ENCODE measurements at places on chromosomes 2 and 18.
A peak's percentile ranks its signal among the peaks of the same experiment; 100 is the strongest.

DNA sequence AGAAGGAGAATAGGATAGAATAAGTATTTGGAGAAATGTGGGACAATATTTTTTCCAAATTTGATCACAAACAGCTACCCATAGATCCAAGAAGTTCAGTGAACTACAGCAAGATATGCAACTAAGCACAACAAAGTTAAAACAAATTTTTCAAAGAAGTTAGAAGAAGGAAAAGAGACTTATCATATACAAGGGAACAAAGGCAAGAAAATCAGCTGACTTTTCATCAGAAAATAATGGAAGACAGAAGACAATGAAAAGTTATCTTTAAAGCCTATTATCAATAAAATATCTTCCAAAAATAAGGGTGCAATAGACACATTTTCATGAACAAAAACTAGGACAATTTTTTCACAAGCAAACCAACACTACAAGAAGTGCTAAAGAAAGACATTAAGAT lies 202.8 kb upstream of the FN1 start:
- no peak for DNase-seq

GRCh38 chr2:196534495-196534894 lies 105.0 kb upstream of the CCDC150 start:
- DNase-seq: no peak

DNA sequence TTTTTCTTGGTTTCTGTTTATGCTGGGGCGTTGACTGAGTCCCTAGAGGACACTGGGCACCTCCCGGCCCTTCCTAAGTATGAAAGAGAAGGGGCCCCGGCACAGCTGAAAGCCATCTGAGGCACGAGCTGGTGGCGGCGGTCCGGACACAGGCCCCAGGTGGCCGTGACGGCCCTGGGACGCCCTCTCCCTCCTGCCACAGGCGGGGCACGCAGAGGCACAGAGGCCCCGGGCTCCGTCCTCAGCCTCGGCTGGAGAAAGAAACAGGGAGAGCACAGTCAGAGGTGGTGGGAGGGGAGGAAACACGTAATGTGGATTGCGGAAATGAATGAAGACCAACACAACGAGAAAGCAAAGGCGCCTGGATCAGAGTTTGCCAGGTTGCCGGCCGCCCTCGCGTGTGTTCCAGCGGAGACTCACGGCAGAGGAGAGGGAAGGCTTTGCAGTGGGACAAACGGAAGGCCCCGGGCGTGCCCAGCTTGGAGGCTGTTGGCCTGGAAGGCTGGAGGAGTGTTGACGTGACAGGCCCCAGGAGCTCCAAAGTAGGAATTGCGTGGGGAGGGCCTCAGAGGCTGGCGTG lies 119.1 kb downstream of the PTGR3 start:
- DNase-seq: no peak

DNA sequence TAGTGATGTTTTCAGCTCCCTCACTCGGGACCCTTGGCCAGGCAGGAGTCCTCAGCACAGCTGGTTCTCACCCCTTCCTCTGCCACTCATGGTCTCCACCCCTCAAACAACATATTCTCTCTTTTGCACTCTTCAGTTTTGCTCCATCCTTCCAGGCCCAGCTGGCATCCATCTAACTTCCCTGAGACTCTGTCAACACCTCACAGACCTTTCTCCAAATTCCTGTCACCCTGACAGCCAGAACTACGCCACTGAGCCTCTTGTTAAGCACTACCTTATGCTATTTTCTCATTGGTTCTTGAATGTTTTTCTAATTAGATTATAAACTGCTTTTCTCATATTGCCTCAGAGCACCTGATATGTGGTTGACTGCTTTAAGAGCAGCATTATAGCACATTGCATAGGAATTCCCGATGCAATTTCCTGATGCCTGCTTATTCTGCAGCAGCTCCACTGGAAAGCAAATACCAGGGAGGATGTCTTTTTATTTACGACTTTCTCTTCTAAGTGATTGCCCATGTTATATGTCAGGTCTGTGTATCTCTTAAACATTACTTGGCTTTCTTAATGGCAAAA lies 12.4 kb upstream of the INO80C start:
- DNase-seq: no peak

DNA sequence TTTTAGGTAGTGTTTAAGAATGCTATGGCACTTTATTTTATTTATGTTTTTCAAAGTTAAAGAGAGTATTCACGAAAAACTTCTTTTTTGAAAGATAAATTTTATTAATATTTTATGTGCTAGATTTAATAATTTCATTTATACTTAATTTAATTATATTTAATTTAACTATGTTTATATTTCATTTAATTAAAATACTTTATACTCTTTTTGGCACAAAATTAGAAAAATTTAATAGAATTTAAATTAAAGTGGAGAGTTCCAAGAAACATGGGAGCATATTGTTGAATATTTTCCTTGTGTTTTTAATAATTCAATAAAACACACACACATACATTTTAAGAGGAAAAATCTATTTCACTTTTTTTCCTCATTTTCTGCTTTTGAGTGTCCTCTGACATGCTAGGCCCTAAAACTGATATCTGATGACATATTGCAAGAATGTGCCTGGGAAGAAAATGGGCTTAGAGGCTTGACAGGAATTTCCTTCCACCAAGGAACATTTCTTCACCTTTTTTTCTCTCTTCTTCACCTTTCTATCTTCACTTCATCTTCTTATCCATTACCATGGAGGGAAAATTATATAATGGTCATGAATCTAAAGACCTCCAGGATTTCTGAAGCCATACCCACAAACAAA lies 15.4 kb downstream of the ARHGAP28 start:
- DNase-seq: no peak

GRCh38 chr2:207748993-207749392 lies 20.7 kb downstream of the FZD5 start:
- no peak for DNase-seq

GRCh38 chr2:34519659-34520058 lies 920.6 kb upstream of the FAM98A start:
- no peak for DNase-seq

DNA sequence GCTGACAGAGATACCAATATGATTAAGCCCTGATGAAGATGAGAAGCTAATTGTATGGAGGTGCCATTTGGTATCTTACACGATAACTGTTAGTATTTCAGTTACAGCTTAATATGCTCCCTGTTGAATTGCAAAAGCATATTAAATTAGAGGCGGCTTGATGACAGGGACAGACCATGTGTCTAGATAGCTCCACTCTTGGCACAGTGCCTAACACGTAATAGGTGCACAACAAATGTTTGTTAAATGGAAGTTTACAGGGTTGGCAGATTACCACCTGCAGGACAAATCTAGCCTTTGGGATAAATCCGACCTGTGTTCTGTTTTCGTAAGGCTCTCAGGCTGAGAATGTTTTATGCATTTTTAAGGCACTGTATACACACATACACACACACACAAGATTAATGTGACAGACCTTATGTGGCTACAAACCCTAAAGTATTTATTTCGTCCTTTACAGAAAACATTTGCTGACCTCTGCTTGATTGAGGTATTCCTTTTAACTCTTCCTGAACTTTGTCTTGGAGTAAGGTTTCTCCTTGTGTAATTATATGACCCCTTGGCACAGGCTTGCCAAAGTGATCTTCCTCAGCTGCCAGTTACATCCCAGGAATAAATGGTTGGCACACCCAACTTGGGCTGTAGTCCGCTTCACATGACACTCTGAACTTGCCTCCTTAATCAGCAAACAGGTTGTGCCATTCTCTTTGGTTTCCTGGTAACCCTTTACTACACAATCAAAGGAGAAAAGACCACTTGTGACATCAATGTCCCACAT lies 348.9 kb downstream of the HRH4 start:
- DNase-seq: no peak

DNA sequence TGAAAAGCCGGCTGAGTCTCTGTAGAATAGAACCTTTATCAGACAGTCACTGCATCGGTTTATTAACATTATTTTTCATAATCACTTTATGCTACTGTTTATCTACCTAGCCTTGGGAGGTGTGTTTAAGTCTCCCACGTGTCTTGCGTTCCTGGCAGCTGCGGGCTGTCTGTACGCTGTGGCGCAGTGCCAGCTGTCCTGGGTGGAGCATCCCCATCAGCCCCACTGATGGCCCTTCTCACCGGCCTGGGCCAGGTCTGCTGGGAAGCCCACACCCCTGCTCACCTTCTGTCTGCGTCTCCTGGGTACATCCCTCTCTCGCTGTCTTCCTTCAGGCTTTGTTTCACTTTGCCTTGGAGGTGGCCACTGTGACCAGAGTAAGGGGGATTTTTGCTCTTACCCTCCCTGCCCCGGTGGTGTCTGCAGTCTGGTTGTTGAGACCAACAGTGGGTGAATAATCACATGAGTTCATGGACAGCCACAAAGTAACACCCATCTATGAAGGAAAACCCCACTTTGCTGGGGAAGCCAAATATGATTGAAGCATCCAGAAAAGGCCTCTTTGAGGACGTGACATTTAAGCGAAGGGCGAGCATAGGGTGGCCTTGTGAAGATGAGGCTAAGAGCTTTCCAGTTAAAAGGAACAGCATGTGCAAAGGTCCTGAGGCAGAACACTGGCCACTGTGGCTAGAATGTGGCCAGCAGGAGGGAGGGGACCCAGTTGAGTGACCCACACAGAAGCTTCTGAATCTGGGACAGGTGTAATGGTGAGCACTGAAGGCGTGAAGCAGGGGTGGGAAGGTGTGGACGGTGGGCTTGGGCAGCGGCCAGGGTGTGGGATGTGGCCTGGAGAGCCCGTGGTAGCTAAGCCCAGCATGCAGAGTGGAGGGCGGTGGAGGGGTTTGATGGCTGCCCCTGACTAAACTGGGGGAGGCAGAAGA lies 41.7 kb downstream of the RAMP1 start:
- no peak for DNase-seq

- no peak for DNase-seq
Observed at GRCh38 chr2:12539776-12540562, 176.8 kb upstream of the TRIB2 start.

- DNase-seq: no peak
Observed at GRCh38 chr2:199468561-199469513, 11.1 kb upstream of the SATB2 start.

- DNase-seq: no peak
Observed at GRCh38 chr18:50340078-50340477, 34.8 kb upstream of the SKA1 start.

- DNase-seq: no peak
Observed at GRCh38 chr2:140714586-140714985, 1416.2 kb downstream of the LRP1B start.

- no peak for DNase-seq
Observed at GRCh38 chr2:16152071-16152927, 211.9 kb downstream of the MYCN start.

DNA sequence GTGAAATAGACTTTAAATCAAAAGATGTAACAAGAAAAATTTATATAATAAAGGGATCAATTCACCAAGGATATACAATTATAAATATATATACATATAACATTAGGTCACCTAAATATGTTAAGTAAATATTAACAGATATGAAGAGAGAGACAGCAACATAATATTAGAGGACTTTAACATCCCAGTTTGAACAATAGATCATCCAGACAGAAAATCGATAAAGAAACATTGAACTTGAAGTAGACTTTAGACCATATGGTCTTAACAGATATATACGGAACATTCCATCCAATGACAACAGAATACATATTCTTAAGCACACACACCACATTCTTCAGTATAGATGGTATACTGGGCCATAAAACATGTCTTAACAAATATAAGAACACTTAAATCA lies 649.6 kb upstream of the SETBP1 start:
- DNase-seq: no peak

GRCh38 chr18:37179384-37179783 lies 350.5 kb downstream of the KIAA1328 start:
- DNase-seq: no peak

DNA sequence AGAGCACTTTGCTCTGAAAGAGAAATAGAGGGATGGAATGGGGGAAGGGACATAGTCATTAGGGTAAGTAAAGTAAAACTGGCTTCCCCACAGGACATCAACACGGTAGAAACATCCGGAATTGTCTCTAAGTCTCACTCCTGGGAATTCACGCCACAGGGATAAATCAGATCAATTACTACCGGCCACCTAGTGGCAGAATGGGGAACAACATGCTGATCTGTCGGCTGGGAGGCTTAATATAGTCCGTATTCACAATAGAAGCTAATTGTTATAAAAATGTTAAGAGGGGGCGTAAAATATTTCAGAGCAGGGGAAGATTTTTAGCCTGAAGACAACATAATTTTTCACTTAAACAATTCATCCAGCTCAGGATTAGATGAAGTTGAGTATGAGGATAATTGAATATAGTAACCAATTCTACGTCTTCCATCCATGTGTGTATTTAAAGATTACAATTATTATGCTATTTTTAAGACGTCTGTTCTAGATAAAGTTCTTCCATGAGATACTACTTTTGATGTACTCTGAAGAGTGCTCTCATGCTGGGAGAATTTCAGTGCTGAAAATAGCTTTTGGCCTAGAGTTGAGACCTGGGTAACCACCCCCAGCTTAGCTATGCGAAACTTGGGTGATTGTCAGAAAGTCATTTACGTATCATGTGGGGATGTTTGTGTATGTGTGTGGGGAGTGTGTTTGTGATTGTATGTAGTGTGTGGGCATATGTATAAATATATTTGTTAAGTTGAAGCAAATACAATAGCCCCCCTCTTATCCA lies 65.7 kb downstream of the LRRTM1 start:
- peak; percentile 59 for DNase-seq

DNA sequence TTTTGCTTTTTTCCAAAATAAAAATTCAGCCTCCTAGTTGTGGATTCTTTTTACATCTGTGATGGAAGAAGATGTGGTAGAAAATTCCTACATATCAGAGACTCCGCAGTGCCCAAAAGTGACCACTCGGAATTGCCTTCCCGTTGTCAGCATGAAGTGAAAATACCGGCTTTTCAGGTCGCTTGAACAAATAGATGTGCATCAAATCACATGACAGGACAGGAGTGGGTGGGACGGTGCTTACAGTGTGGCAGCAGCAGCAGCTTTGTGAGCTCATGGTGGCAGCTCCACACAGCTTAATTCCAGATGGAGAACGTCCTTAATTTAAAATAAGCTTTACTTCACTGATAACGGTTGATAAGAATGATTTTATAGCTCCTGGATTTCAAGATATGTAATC lies 20.3 kb downstream of the SALL3 start:
- DNase-seq: no peak

GRCh38 chr2:118857677-118858484 lies 10.4 kb upstream of the EN1 start:
- no peak for DNase-seq
